NCI-H2081 (cell line): ENCODE measurements at places on chromosomes 6 and 20.

DNA sequence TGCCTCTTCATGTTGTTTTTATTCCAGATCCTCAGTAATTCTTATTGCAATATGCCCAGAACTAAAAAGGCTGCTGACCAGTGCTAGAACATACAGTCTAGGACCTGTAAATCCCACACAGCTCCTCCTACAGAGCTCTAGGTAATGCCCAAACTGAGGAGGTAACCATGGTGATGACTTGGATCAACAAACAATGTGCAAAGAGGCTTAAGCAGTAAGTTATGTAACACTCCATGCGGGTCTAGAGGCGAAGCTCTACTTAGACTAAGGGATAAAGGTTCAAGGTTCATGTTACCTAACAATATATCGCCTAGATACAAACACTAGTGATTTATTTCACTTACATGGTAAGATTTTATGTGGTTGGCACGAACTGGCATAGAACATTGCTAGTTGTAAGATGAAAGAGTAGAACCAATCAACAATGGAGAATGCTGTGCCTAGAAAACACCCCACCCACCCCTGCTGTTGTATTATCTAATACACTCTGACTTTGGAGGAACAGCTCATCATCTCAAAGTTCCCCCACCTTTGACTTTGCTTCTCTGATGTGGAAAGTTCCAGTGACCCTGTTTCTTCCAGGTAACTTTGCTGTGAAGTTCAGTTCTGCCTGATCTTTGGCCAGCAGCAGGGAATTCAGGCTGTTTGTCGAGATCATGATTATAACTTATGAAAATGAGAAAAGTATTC lies 242.4 kb downstream of the ALDH8A1 start:
- no peak for DNase-seq

DNA sequence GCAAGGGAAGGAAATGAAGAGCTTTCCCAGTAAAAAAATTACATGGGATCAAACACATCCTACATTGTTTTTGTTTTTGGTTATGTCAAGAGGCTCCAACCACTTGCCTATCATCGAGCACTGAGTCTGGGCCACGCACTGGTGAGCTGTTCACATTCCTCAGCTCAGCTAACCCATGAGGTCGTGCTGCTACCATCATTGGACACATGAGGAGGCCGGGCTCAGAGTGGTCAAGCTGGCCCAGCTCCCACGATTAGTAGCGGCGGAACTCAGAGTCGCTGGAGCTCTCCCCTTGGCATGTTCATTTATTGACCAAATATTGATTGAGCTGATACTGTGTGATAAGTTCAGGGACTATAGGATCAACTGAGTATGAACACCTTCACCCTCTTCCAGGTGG lies 164.9 kb downstream of the CDH26 start:
- DNase-seq: no peak

DNA sequence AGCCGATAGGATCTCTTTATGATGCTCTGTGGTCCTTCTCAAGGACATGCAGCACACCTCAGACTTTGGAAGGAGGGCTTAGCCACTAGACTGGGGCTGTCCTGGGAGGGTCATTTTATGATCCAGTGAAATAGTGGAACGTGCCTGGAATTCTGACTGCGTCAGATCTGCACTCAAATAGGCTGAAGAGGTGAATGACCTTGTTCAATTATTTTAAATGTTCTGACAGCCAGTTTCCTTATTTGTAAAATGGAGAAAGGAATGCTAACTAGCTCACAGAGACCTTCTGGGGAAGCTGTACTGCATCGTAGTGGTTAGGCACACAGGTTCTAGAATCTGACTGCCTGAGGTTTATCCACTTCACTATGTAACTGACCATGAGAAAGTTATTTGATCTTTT lies 587.5 kb downstream of the MAFB start:
- no peak for DNase-seq

DNA sequence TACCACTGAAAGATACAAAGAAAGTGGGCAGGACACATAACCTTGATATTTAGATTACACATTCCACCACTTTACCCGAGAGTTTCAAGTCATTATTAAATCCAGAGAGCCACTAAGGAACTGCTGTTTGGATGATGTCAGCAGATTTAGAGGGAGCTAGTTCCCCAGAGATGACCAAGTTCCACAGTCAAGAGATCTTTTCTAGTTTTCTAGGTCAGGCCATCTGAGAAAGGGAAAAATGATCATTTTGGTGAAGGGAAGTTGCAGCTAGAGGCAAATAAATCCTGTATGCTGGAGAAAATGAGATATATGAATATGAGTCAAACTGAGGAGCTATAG lies 147.8 kb downstream of the HS3ST5 start:
- no peak for DNase-seq

GRCh38 chr6:5280920-5281319 lies 19.6 kb downstream of the FARS2 start:
- DNase-seq: no peak

GRCh38 chr6:4511641-4512020 lies 264.6 kb upstream of the CDYL start:
- no peak for DNase-seq

GRCh38 chr6:42200035-42200434 lies 5.3 kb upstream of the GUCA1B start:
- no peak for DNase-seq

GRCh38 chr6:166904101-166904746 lies 52.1 kb downstream of the RNASET2 start:
- no peak for DNase-seq

DNA sequence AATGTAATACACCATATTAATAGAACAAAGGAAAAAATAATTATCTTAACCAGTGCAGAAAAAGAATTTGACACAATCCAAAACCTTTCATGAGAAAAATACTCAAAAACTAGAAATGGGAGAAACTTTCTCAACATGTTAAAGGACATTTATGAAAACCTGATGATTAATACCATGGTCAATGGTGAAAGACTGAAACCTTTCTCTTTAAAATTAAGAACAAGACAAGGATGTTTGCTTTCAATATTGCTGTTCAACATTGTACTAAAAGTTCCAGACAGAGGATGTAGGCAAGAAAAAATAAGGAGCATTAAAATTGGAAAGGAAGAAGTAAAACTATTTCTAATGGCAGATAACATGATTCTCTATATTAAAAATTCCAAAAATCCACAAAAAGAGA lies 981.3 kb upstream of the FLRT3 start:
- no peak for DNase-seq

- no peak for DNase-seq
These were observed 82.6 kb downstream of the HIVEP1 start for GRCh38 chr6:12094689-12095088.

DNA sequence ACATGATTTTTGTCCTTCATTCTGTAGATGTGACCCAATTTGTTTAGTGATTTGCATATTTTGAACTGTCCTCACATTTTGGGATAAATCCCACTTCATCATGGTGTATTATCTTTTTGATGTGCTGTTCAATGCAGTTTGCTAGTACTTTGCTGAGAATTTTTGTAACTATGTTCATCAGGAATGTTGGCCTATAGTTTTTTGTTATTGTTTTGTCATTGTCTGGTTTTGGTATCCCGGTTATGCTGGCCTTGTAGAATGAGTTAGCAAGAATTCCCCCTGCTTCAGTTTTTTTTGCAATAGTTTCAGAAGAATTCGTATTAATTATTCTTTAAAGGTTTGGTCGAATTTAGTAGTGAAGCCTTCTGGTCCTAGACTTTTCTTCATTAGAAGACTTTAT lies 11.9 kb downstream of the KIF25 start:
- no peak for DNase-seq

DNA sequence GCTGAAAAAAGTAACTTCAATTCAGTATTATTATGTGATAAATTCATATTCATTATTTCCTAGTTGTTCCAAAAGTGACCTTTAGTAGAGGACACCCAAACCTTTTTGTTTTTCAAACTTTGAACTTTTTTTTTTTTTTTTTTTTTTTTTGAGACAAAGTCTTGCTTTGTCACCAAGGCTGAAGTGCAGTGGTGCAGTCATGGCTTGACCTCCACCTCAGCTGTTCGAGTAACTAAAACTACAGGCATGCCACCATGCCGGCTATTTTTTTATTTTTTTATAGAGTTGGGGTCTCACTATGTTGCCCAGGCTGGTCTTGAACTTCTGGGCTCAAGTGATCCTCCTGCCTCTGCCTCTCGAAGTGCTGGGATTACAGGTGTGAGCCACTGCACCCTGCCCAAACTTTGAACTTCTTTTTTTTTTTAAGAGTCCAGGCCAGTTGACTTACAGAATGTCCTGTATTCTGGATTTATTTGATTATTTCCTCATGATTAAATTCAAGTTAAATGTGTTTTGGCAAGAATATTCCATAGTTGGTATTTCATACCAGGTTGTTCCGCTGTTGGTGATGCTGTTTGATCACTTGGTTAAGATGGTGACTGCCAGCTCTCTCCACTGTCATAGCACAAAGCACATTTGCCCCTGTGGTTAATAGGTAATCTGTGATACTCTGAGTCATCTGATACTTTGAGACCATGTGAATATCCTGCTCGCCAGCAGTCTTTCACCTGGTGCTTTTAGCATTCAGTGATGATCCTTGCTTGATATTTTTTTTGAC lies 48.0 kb downstream of the VAPB start:
- no peak for DNase-seq

DNA sequence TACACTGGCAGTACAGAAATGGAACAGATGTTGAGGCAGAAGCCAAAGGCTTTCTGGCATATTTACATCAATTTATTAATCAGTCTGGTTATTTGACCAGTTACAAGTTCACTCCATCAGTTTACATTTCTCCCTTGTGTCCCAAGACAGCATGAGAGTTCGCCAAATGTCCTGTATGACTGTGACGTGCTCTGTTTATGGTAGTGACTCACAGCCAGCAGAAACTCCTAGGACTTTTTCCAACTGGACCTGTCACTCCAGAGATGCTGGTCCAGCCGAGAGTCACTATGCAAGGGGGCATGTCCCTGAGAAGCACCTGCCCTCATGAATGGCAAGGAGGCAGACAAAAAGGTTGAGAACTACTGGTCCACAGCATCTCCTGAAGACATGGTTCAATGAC lies 160.0 kb downstream of the LRFN2 start:
- no peak for DNase-seq

DNA sequence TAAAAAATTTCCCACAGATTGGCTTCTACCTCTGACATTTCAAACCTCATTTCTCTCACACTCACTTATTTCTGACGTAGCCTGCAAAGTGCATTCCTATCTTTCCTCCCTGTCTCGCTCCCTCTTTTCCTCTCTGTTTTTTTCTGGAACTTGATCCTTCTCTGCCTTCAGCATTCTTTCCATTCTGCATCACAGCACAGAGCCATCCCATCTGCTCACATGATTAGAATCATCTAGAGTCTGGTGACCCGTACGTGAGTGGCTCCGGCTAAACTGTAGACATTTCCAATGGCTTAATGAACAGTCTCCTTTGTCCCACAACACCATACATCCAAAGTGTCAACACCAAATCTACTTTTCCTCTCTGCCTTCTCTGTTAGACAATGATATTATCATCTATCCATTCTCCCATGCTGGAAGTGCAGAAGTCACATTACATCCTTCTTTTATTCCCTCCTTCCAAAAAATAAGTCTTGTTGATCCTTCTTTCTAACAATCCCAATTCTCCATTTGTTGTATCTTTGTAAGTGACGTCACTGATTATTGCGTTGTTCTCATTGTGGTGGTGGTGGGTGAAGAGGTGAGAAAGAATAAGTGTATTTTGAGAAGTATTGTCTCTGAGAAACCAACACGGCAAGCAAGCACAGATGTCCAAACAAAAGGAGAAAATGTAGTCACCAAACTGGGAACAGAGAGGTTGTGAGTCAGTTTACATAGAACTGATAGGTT lies 41.6 kb downstream of the OPRM1 start:
- DNase-seq: no peak

GRCh38 chr6:169849396-169849795 lies 98.0 kb downstream of the ERMARD start:
- no peak for DNase-seq

DNA sequence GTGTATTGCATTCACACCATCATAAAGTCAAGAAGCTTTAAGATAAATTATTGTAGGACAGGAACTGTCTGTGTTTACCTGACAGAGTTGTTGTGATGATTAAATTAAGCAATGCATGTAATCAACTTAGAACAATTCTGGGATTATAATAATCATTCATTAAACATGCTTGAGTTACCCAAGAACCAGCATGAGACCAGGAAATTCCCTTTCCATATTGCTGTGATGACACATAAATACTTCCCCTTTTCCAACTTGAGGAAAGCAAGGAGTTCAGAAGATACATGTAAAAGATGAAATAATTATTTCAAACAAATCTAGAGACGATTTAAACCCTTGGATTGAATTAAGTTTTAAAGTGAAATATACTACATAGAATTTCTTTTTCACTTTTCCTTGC lies 404.4 kb downstream of the GJA1 start:
- no peak for DNase-seq

GRCh38 chr6:135994857-135995544 lies 143.5 kb downstream of the PDE7B start:
- no peak for DNase-seq

GRCh38 chr6:110269623-110270022 lies 88.5 kb downstream of the METTL24 start:
- no peak for DNase-seq

DNA sequence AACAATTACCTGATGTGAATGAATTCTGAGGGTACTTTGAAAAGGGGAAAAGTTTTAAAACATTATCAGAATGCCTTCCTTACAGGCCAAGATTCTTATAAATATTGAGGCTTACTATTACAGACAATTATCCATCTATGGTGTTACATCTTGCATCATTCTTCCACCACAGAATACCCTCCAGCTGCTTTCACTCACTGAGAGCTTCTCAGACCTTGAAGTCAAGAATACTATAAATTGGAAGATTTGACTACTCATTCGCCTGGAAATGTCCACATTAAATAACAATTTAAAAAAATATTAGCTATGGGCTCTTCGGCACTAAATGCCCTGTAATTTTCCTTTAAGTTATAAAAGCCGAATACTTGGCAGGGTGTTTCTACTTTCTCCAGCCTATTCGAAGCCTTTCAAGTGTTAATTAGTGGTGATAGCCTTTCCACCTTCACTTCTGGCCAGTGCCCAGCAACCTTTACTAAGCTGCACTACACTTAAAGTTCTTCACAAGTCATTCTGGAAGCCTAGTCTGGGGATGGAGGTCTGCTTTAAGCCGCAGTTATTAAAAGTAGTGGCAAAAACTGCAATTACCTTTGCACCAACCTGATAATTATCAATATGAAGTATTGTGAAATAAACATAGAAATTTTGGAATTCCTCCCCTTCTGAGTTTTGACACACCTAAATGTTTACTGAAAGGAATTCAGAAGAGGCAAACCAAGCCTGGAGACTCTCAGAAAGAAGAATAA lies 100.9 kb downstream of the BMP5 start:
- no peak for DNase-seq

DNA sequence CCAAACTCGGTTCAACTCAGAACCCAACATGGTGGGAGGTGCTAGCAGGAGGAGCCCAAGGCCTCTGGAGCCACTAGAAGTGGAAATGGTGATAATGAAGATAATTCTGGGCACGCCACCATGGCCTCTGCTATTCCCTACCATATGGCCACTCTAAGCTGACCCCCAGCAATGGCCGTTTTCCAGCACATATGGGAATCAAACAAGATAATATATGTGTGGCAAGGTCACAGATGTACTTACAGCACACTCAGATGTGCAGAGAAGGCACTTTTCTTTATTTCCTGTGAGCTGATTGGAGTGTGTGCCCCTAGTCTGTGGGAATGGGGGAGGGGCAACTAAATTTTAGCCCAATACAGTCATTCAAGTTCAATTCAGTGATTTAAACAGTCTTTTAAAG lies 153.4 kb upstream of the LRFN2 start:
- DNase-seq: no peak
